CD4-positive, alpha-beta T cell treated with Interleukin-15 for 1 hour (primary cell): ENCODE measurements at places on chromosomes 13 and 19.
A peak's percentile ranks its signal among the peaks of the same experiment; 100 is the strongest.

DNA sequence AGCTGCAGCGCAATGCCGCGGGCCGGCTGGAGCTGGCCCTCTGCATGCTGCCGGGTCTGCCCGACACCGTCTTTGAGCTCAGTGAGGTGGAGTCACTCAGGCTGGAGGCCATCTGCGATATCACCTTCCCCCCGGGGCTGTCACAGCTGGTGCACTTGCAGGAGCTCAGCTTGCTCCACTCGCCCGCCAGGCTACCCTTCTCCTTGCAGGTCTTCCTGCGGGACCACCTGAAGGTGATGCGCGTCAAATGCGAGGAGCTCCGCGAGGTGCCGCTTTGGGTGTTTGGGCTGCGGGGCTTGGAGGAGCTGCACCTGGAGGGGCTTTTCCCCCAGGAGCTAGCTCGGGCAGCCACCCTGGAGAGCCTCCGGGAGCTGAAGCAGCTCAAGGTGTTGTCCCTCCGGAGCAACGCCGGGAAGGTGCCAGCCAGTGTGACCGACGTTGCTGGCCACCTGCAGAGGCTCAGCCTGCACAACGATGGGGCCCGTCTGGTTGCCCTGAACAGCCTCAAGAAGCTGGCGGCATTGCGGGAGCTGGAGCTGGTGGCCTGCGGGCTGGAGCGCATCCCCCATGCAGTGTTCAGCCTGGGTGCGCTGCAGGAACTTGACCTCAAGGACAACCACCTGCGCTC, 3.8 kb upstream of the MAP2K7 start:
- DNase-seq = no peak

- DNase-seq = no peak
Observed at GRCh38 chr19:48405850-48406249, 12.4 kb downstream of the GRIN2D start.

- no peak for DNase-seq
Observed at GRCh38 chr13:28583651-28584091, 75.3 kb upstream of the POMP start.

DNA sequence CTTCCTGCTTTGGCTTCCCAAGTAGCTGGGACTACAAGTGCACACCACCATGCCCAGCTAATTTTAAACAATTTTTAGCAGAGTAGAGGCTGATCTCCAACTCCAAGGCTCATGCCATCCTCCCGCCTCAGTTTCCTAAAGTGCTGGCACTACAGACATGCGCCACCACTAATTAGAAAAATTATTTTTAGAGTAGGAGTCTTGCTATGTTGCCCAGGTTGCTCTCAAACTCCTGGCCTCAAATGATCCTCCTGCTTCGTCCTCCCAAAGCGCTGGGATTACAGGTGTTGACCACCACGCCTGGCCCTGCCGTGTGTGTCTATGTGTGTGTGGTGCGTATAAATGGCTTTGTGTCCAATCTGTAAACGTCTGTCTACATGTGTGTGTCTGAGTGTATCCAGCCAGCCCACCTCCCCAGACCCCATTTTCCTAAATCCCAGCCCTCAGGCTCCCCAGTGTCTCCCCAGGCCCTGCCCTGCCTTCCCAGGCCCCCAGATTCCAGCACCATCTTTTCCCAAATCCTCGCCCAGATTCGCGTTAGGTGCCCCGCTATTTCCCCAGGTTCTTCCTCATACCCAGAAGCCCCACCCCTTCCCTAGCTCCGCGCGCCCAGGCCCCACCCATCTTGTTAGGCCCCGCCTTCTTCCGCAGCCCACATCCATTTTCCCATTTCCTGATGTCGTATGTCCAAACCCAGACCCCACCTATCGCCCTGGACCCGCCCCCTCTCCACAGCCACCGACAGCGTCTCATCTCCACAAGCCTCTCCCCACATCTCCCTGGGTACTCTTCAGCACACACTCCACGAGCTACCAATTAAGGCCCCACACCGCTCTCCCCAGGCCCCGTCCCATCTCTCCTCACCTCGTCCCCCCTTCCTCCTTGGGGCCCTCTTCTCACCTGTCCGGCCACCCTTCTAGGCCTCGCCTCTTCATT, 24.9 kb downstream of the SLC8A2 start:
- DNase-seq = no peak

- DNase-seq = no peak
Observed at GRCh38 chr13:91719033-91719432, 320.6 kb downstream of the GPC5 start.

GRCh38 chr13:98652721-98653462, 76.0 kb upstream of the STK24 start:
- no peak for DNase-seq

GRCh38 chr13:106372199-106373155, 163.0 kb downstream of the EFNB2 start:
- DNase-seq = no peak

GRCh38 chr13:73687929-73688328, 446.3 kb downstream of the KLF12 start:
- no peak for DNase-seq

DNA sequence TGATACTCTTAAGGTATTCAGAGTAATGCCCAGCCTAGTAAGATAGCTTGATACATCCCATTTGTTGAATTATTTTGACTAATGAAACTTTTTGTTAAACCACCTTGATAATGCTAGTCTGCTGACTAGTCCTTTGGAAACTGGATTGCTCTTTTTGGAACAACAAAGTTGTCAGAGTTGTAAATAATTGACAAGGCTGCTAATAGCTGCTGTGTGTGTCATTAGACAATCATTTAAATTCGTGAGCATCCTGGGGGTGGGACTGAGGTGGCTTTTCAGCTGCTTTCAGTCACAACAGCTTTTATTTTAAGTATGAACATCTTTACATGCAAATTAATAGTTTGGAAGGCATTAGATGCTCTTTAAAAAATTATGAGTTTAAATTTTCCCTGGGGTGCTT, 153.5 kb downstream of the HS6ST3 start:
- DNase-seq = no peak

DNA sequence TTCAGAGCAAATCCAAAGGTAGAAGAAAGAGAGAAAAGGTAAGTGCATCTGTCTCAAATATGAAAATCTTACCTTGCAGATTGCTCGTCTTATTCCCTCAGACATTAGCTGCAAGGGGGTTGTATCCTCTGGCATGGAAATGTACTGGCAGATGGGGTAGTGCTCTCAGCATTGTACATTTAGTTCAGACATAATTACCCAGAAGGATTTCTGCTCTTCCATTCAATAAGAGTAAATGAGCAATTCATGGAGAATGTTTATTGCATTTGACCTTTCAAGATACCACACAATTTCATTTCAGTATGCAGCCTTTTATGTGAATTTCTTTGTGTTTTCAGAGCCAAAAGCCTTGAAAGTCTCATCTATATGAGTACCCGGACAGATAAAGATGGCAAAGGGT, 63.8 kb downstream of the SCEL start:
- DNase-seq = no peak

DNA sequence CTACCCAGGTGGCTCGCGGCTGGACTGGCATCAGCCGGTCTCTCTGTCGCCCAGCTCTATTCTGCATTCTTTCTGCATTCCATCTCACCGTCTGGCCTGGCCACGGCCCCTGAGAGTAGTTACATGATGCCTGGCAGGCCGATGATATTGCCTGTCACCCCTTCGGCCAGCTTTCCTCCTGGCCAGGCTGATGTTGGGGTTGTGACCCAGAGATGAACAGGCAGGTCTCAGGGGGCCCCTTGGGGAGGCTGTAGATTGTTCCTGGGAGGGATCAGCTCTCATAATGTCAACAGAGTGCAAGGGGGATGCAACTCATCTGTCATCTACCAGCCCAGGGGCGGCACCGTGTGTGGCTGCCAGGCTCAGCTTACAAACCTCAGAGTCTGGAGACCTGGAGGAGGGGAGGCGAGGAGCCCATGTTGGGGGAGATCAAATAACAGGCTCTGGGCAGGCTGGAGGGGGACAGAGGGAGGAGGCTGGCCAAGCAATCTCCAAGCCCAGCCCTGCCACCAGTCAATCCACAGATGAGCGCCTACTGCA, 13.6 kb upstream of the FBXO17 start:
- no peak for DNase-seq

DNA sequence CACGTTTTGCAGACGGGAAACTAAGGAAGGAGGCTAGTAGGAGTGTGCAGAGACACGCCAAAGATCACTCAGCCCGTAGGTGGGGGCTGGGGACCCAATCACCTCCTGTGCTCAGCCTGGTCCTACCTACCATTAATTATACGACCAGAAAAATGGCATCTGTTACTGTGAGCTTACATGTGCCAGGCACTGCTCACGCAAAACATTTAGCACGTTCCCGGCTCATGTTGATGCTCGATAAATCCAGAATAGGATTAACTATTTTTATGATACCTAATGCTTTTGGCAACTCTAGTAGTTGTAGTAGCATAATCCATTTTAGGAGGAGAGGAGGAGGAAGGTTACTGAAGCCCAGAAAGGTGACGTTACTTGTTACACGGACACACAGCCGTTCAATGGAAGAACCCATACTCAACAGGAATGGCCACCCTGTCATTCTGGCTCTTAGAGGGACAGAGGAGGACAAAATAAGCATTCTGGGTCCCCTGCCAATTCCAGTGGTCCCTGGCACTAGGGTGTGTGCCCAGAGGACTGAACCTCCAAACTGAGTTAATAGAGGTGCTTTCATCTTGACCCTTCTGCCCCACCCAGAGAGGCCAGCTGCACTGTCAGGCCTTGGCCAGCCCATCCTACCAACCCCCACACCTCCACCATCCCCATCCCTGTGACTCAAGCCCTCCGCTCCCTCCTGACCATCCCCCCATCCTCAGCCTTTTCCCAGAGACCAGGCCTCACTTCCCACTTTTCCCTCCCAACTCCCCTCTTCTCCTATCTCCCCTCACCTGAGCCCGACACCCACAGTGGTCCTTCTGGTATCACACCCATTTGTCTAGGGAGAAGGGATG, 5.0 kb upstream of the EML2 start:
- no peak for DNase-seq

GRCh38 chr19:47518139-47518538, 3.3 kb upstream of the NAPA start:
- peak; percentile 74 for DNase-seq

- DNase-seq = no peak
Observed at GRCh38 chr19:46133777-46134241, 9.3 kb upstream of the IGFL3 start.

GRCh38 chr13:98239162-98240076, 62.4 kb upstream of the RNF113B start:
- no peak for DNase-seq

DNA sequence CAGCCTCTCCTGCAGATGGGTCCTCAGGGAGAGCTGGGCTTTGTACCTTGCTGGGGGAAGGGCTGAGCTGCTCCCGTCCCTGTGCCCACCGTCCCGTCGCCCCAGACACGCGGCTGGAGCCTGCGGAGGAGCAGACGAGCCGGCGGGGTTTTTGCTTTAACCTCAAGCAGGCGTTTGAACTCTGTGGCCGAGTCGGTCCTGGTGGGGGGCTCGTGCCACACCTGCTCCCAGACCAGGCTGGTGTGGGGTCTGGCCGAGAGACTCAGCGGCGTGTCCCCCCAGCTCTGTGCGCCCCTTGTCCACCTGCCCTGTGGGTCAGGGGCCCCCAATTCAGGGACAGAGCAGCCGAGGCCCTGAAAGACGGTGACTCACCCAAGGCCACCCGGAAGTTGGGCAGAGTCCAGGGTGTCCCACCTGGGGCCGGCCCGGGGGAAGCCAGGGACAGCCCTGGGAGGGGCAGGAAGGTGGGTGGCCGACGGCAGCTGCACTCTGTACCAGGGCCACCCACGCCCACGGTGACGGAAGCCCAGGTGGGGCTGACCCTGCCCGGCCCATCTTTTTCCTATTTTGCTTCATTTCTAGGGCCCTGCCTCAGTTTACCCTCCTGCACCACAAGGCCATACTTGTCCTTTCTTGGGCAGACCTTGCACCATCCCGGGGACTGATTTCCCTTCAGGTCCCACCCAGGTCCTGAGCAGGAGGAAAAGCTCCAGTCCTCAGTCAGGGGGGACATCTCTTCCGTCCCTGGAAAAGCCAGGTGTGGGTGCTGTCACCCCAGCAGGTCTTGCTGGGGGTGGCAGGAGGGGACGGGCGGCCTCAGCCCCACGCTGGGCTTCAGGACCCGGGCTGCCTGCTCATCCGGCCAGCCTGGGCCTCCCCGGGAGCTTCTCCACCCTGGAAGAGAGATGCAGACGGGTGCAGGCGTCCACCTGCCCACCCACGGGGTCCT, 5.3 kb downstream of the EFNA2 start:
- DNase-seq = no peak

DNA sequence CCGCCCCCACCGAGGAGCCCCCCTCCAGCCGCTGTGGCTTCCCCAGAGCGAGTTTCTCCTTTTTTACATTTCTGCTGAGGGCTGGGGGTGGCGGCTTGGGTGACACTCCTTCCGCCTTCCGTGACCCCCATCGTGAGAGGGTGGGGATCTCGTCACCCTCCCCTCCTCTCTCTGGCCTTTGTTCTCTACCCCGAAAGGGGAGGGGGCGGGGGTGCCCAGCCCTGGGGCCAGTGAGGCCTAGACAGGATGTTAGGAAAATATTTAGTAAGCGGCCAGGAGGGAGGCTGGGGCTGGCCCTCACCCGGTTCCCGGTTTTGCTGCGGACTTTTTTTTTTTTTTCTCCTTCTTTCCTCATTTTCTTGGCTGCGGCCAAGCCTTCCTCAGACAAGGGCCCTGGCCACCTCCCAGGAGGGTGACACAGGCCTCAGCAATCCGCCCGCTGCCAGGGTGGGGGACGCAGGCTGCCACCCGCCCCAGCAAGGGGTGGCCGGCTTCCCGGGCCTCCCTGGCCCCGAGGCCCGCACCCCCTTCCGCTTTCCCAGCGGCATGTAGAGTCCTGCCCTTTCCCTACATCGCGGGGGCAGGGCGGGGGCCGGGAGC, 3.9 kb downstream of the MIDN start:
- DNase-seq = peak; percentile 89

DNA sequence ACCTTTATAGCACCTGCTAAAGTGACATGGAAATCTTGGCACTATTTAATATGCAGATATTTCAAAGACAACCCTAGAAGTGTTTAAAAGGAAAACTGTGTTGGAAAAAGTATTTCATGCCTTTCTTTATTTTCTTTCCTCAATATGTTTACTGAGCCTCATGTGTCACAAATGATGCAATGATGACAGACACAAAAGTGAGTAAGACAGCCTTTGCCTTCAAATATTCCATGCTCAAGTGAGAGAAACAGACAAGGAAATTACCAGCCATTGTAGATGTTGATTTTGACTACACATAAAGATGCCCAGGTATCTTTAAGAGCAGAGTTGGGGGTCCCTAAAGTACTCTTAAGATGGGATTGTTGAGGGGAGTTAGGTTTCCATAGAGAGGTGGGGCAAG, 48.0 kb upstream of the TPP2 start:
- no peak for DNase-seq
